ENCODE measurements at places on chromosomes 16 and 17.
A peak's percentile ranks its signal among the peaks of the same experiment; 100 is the strongest.

- DNase-seq = no peak
Observed at GRCh38 chr16:80717611-80718010, 86.8 kb downstream of the CDYL2 start.

DNA sequence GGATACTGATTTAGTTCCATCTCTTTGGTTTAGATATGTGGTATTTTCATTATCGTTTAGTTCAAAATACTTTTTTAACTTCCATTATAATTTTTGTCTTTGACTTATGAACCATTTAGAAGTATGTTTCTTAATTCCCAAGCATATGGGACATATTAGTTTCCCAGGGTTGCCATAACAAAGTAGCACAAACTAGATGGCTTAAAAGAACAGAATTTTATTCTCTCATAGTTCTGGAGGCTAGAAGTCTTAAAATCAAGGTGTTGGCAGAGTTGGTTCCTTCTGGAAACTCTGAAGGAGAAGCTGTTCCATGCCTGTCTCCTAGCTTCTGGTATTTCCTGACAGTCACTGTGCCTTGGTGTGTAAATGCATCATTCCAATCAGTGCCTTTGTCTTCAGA is 291.5 kb upstream of the AXIN2 start:
- no peak for DNase-seq

DNA sequence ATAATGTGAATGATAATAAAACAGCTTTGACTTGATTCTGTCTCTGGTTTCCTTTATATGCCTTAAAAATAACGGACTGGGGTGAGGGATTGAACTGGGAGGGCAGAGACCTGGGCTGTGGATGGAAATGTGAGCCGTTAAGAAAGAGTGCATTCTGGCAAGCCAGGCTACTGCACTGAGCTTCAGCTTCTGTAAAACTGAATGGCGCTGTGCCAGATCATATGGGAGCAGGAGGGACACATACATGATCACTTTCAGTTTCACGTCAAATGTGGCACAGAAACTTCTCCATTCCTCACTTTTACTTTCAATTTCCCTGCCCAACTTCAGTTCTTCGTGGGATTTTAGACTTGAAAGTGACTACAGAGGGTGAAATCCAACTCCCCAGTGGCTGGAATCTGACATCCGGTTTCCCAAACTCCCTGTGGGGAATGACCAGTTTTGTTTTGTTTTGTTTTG is 1.1 kb downstream of the MT2A start:
- DNase-seq = no peak

DNA sequence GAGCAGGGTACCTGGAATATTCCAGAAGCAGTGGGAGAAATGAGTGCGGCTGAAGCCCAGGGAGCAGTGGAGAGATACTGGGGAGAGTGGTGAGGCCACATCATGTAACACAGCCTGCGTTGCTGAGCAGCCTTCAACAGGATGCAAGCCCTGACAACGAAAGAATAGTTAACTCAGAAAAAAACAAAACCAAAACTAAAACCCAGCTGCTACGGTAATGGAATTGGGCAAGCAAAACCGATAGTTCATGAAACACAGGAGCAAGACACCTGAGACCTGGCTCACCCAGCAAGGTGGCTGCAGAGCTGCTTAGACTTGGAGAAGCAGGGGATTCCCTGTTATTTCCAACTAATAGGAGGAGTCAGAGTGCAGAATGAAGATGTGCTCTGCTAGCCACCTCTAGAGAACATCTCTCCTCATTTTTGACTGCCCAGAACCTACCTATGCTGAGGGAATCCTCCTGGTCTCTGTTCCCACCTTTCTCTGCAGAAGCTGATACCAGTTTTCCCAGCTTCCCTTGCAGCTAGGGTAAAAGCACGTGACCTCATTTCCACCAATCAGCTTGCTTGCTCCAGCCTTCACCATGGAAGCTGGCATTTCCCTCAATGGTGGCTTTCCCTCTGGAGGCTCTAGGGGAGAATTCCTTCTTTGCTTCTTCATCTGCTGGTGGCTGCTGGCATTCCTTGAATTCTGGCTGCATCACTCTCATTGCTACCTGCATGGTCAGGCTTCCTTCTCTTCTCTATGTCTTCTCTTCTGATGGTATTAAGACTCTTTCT is 59.4 kb upstream of the XYLT1 start:
- DNase-seq = no peak

GRCh38 chr16:46715769-46716305 is 26.4 kb downstream of the ORC6 start:
- DNase-seq = no peak

DNA sequence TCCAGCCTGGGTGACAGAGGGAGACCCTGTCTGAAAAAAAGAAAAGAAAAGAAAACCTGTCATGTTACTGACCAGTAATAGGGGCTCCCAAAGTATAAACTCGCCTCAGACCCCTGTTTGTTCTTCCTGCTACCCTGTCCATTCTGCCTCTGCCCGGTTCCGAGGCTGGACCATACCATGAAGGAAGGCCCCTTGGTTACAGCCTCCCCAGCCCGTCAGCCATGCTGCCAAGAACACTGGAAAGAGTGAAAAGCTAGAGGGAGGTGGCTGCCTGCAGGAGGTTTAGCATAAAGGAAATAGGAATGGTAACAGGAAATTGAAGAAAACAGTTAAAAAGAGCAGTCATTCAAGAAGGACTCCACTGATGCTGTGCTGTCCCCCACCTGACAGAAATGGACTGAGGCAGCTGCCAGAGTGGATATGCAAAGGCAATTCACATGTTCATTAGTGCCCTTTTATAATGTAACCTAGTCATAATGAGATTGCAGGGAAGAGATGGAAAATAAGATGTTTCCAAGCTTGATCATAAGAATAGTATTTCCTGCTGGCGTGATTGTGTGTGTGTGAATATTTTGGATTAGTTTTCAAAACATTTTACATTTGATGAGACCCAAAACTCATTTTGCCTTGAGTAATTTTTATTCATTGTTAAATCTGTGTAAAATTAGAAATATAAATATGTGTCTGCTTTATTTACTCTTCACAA is 102.6 kb downstream of the GOSR1 start:
- no peak for DNase-seq

DNA sequence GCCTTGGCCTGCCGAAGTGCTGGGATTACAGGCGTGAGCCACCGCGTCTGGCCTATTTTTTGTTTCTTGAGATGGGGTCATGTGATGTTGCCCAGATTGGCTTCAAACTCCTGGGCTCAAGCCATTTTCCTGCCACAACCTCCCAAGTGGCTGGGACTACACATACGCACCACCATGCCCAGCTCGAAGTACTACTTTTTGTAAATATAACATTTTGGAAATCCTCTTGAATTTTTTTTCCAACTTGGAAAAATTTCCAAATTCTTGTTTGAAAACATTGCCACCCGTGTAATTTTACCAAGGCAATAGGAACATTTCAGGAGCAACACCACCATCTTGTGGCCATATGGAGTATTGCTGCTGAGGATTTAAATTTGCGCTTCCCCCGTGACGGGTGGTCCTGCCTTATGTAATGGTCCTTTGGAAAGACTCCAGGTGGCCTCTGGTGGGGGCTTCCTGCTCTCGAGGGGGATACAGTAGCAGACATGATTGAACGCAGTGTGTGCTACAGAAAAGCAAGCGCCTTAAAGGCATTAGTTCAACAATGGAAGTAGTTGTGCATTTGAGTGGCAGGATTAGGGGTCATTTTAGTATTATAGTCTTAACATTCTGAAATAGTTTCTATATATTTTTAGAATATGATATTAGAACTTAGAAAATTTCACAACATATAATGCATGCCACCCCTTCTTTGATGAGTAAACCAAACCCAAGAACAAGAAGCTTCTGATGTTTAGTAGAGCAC is 8.0 kb downstream of the FLYWCH1 start:
- no peak for DNase-seq

- DNase-seq = peak; percentile 48
Observed at GRCh38 chr17:28613931-28614381, at the start of gene RSKR. RSKR (minus strand) TSS chr17:28614185; CDS start chr17:28614161, 24 bp downstream.

DNA sequence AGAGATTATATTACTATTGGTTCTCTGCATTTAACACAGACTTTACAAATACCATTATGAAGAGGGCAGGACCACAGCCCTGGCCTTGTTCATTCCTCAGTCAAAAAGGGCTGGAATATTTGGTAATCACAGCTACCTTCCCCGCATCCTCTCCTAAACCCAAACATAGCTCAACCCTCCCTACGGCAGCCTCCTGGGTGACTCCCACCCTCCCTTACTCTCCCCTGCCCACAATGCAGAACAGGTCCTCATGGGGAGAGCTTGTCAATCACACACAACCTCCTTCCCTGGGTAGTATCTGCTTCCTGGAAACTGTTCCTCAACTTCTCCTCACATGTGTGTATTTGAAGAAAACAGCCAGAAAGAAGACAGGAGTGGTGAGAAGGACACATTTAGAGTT is 224.2 kb downstream of the C16orf78 start:
- no peak for DNase-seq

DNA sequence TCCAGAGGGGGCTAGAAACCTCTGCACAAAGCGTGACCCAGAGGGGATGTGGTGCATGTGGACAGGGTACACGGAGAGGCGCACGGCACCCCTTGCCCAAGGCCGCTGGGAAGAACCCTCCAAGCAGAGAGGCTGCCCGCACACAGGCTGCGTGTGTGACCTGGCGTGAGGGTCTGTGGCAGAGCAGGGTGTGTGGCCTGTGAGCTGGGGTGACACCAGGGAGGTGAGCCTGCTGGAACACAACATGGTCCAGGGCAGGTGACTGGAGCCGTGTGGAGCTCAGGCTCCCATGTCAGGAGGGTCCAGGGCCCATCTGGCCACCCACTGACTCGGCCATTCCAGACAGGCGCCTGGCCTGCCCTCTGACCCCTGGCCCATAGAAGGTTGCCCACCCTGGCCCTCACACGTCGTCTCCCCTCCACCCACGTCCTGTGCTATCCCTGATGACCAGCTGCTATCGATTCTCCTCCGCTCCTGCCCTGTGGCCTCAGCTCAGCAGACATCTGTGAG is 14.8 kb upstream of the TMEM204 start:
- DNase-seq = no peak

DNA sequence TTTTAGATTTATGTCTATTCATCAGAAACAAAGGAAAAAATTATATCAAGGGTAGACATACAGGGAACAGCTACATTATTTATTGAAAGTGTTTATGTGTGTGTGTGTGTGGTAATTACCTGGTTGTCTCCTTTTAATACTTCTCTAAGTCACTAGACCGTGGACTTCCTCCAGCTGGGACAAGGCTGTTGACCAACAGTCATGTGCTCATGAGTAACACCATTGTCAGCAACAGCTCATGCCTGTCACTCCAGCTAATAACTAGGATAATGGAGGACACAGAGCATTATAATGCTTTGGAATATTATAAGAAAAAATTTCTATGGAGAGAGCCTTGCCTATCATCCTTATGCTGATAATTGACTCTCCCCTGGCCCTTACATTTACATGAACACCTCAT is 125.3 kb upstream of the SALL1 start:
- no peak for DNase-seq

GRCh38 chr17:21012736-21013135 is 30.1 kb downstream of the USP22 start:
- DNase-seq = no peak

- DNase-seq = no peak
Observed at GRCh38 chr17:59651346-59651745, 31.7 kb downstream of the CLTC start.

DNA sequence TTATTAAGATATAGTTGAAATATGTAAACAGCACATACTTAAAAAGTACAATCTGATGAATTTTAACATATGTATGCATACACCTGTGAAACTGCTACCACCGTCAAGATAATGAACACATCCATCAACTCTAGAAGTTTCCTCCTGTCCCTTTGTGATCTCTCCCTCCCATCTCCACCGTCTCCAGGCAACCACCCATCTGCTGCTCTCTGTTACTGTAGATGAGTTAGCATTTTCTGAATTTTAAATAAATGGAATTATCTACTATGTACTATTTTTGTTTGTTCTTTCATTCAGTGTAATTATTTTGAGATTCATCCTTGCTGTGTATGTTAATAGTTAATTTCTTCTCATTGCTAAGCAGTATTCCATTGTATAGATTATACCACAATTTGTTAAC is 40.2 kb upstream of the SMPD3 start:
- no peak for DNase-seq

DNA sequence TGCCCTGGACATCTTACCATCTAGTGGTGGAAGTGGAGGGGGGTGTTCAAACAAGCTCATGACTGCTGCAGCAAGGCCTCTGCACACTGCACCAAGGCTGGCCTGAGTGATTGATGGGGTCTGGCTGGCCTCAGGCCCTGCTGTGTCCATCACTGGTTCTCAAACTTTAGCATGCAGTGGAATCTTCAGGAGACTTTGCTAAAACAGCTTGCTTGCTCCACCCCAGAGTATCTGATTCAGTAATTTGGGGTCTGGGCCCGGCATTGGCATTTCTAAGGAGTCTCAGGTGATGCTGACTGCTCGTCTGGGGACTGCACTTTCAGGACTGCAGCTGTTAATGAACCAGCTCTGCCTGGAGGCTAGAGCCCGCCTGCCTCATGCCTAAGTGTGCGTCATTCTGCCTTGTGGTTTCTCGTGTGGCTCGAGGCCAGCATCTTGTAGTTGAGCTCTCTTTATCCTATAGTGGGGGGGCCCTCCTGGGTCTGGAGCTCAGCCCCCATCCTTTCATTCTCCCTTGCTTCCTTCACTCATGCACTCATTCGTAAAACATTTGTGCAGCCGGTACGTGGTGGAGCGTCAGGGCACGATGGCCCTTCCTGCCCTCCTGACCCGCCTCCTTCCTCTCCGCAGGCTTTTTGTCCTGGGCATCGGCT is 4.1 kb downstream of the MGAT5B start:
- peak; percentile 35 for DNase-seq

DNA sequence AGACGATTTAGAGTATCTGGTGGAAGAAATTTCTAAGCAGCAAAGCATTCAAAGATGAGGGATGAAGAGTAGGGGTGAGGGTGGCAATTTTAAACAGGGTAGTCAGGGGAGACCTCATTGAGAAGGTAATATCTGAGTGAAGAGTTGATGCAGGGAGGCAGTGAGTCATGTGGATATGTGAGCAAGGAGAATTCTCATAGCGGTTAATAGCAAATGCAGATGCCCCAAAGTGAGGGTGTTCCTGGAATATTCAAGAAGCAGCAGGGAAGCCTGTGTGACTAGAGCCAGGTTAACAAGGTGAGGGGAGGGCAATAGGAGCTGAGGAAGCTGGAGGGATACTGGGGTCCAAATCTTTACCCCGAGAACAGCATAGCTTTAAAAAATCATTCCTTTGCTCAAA is 114.3 kb downstream of the SPACA3 start:
- DNase-seq = no peak

DNA sequence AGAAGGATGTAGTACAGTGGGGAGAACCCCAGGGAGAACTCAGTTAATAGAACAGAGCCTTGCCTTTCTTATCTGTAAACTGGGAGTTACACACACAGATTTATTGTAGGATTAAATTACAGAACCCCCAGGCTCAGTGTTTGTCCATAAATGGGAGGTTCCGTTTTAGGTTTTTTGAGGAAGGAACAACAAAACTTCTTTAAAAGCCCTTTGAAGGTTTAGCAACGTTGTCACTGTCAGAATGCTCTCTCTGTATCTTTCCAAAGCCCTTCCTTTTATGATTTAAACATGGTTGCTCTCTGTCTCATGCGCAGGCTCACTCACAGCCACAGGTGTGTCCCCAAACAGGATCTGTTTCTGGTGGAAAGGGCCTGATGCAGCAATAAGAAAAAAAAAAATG is 9.4 kb upstream of the GNA13 start:
- DNase-seq = no peak
